ENCODE measurements at places on chromosomes 7 and 10.

DNA sequence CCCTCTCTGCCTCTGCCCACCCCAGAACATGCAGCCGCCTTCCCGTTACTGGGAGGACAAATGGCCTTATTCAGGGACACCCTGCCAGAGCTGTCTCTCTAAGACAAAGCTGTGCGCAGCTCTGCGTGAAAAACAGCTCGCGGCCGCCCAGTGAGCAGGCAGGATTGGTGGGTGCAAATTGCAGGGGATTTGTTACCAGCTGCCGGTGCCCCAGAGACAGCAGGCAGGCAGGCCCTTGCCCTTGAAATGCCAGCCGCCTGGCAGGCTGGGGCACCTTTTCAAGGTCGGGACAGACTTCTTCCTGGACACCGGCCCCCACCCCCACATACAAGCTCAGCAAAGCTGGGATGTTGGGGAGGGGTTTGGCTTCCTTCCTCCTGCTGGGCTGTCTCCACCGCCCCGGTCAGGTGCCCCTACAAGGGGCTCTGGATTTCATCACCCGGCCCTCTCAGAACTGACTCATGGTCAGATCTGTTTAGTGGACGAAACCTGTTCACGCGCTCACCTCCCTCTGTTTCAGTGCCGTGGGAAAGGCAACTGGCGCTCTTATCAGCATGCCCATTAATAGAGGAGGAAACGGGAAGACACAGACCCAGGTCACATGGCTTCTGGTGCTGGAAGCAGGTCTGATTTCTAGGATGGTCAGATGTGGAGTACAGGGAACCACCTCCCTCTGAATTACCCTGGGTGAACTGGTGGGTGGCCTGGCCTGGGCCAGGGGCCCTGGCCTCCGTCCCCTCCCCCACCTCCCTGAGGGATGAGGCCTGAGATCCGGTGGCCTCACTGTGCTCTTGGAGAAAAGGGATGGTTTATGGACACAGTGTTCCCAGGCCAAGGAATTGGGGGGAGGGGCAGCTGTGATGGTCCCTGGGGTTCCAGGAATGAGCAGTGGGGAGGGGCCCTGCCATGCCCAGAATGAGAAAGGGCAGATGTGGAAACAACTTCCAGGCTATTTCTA, 123.9 kb upstream of the PPIF start:
- DNase-seq, result no peak

DNA sequence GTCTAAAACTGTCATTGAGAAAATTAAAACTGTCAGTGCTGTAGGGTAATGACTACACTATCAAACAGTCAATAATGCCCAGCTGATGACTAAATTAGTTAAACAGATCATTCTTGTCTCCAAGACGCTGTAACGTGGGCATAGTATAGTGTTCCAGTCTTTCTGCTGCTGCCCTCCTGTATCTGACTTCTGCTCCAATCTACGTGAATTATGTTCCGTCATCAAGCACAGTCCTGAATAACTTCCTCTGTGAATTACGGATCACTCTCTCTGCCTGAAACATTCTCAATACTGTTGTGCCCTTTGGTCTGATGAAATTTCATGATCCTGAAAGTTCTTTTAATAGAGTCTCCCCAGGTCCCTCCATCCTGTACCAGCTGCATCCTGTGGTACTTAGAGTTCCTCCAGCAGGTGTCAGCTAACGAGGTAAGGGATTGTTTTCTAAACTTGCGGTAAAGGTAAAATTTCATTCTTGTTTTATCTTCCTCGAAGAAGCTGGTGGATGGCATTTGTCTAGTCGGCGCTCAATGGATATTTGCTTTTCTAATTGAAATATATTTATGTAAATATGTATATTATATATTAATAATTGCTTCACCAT, 393.5 kb upstream of the ADARB2 start:
- DNase-seq, result no peak

DNA sequence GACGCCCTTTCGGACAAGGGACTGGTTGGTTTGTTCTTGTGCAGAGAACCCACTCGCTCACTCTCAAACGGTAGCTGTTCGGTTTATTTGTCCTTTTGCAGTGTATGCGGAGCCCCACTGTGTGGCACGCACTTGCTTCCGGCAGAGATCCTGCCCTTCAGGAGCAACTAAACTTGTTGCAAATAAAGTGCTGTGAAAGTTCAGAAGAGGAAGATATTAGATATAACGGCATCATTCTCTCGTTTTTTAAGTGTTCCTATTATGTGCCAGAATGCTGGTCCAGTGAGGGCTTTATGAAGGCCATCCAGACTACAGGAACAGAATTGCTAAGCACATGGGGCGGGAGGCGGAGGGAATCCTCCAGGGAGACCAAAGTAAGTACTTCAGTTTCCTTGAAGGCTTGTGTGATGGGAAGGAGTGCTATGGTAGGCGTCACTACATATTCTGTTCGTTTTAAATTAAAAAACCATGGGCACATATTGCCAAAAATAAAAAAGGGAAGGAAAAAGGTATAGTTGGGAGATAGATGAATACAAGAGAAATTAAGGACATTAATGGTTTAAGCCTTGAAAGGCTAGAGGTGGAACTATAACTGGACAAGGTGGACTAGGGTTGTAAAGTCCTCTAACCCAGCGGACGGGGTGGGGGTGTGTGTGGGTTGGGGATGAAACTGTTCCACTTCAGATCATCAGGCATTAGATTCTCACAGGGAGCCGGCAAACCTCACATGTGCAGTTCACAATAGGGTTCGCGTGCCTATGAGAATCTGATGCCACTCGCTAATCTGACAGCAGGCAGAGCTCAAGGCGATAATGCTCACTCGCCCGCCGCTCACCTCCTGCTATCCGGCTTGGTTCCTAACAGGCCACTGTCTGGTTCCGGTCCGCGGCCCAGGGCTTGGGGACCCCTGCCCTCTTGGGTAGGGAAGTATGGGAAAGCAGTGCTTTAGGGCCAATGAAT, 704 bp upstream of the ERLIN1 start:
- DNase-seq, result no peak

DNA sequence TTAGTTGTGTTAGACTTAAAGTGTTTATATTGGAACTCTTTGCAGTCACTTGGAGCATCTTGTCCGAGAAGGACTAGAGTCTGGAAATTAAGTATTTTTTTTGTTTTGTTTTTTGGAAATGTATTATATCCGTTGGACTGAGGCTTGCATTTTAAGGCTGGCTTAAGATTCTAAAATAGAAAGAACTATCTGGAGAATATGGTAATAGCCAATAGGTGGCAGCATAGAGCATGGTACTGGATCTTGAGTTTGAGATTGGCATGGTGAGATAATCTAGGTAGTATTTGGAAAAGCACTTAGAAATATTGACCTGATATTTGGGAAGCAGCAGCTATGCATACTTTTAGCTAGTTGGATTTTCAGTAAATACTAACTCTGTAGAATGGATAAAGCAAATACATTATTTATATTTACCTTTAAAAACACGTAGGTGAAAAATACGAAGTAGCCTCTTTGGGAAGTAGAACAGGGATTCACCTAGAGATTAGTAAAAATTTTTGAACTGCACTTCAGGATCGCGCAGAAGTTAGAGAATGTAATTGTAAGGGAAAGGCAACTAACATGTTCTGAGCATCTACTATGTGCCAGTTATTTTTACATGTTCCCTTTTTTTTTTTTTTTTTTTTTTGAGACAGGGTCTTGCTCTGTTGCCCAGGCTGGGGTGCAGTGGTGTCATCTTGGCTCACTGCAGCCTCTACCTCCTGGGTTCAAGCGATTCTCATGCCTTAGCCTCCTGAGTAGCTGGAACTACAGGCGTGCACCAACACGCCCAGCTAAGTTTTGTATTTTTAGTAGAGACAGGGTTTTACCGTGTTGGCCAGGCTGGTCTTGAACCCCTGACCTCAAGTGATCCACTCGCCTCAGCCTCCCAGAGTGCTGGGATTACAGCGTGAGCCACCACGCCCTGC, 78.6 kb downstream of the LCOR start:
- no peak for DNase-seq

DNA sequence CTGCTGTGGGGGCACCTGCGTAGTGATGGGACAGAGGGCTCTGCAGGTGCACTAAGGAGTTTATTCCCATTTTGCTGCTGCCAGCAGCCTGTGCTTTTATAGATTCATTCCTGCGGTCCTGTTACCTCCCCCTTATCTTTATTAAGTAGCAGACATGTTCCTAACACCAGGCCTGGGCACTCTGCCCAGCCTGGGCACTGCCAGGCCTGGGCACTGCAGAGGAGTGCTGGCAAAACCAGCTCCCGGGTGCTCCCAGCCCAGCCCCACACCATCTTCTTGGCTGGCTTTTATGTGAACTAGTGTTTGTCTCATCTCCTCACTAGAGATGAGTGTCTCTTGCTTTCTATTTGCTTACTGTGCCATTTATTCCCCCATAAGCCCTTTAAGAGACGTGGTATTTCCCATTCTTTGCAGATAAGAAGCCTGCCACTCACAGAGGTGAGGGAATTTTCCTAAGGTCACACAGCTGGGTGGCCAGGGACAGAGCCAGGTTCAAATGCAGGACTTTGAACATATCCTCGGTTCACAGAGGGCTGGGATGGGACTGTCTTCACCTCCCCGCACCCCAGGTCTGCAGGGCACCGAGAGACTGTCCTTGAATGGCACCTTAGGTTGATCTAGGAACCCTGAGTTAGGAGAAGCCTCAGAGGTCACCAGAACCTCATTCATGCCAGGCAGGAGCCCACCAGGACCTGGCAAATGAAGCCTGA, 14.6 kb upstream of the DRGX start:
- DNase-seq, result no peak

- no peak for DNase-seq
Measured at GRCh38 chr7:138125598-138126111, 49.4 kb downstream of the AKR1D1 start.

GRCh38 chr7:40583667-40584444, 449.1 kb downstream of the SUGCT start:
- DNase-seq, result no peak

DNA sequence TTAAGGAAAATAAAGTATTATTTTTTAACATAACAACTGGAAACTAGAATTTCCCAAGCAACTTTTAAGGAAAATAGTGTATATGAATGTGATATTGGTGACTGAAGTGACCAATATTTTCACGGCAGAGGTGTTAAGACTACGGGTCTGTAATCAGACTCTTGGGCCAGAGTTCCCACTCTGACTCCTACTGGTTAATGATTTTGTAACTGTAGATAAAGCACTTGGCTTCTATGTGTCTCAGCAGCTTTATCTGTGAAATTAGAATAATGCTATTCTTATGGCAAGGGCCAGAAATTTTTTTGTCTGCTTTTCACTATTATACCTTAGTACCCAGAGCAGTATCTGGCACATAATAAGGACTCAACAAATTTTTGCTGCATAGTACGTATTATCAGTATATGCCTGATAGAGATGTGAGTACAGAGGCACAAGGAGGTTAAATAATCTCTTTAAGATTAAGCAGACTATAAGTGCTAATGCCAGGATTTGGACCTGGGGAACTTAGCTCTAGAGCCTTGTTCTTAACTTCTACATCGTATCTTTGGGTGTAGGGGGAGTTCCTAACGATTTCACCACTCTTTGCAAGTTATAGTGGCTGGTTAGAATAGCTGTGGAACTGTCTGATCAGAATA, 186.1 kb upstream of the SLC26A5 start:
- no peak for DNase-seq

DNA sequence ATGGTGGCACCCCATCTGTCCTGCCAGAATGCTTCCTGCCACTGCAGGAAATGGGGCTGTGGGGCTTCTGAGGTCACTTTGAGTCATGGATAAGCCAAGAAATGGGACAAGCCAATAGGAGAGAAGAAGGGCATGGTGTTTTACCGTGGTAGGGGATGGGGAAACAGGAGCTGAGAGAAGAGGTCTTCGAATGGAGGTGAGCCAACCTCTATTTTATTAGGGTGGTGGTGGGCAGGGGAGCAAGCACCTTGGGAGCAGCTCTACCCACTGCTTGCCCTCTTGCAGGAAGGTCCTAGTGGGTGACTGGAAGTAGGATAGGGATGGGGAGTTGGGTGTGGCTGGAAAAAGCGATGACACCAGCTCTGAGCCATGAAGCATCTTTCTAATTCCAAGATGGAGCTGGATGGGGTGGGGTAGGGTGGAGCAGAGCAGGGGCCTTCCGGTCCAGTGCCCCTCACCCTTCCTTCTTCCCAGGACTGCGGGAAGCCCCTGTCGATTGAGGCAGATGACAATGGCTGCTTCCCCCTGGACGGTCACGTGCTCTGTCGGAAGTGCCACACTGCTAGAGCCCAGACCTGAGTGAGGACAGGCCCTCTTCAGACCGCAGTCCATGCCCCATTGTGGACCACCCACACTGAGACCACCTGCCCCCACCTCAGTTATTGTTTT, 9.1 kb downstream of the ZYX start:
- no peak for DNase-seq

- no peak for DNase-seq
Measured at GRCh38 chr7:49486974-49487829, 286.2 kb upstream of the VWC2 start.

DNA sequence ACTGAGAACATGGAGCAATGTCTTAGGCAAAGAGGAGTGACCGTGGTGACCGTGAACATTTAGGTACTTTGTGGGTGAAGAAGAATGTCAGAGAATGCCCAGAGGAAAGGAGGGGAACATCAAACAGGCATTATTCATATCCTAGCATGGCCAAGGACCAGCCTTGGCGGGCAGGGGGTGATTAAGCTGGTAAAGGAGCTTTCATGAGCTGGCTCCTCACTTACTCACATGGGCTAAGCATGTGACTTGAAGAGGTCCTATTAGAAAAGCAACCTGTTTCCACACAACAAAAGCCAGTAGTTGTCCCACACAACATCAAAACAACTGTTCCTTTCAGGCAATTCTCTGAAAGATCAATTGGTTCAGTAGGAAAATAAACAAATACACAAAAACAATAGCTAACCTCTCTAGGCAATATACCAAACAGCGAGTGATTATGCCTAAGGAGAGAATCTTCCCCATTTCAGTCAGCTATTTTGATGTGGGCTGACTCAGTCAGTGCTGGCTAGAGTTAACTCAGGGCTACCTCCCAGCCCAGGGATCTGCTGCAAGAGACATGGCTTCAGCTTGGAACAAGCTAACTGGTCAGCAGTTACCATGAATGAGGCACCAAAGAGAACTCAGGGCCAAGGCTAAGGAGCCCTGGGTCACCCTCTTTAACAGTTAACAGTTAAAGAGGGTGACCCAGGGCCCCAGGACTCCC, 283.5 kb downstream of the ARHGAP12 start:
- no peak for DNase-seq

DNA sequence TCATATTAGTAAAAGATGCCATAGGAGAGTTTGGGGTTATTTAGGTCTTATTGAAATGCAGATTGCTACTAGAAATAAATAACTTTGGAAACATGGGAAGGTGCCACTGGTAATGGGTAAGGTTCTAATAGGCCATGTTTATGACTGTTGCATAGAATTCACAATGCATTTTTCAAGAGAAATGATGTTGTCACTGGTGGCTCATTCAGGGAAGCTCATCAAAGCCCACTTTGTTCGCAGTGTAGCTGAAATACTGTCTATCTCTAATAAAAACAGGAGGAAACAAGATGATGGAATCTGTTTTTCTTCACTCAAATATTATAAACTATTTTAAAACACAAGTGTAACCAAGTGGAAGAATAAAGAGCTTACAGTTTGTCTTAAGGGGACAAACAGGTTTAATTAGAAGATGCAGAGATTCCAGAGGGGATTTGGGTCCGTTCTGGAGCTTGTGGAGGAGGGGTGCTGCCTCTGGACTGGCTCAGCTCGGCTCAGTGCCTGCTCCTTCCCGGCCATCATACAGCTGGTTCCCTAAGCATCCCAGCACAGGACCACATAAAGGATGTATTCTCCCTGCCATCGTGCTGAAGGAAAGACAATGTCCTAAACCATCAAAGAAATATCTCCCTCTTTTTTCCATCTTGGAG, 20.4 kb downstream of the OPALIN start:
- no peak for DNase-seq
